ENCODE measurements at places on chromosomes 6 and 20.

DNA sequence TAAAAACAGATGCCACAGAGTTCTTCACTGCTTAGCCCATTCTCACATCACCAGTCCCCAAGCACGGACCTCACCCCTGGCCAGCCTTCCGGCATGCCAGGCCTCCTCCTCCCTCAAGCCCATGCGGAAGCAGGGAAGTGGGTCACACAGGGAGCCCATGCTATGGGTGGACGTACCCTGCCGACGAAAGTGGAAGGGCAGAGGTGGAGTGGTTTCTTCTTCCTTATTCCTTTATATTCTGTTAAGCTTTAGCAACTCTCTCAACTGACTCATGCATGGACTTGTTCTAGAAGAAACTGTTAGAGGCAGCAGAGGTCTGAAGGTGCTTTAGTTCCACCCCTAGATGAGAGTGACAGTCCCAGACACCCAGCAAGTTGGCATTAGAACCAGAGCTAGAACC lies 118.6 kb downstream of the LY86 start:
- no peak for DNase-seq

GRCh38 chr6:83193747-83194566 lies 800 bp downstream of the RWDD2A start:
- DNase-seq, result peak; percentile 46

DNA sequence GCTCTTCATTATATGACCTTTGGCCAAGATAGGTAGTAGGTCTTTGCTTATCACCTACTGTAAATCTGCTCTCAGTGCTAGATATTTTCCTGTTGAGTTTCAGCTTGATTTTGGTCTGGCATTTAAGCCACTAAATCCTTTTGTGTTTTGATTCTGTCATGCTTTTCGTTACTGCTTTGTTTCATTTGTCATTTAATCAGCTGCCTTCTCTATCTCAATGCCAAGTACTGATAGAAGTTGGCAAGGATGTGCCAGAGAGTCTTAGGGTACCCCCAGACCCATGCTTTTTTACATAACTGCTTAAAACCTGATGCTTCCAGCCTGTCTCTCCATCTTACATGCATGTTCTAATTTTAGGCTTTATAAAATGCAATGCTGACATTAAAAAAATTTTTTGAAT lies 300.1 kb upstream of the SASH1 start:
- DNase-seq, result no peak

DNA sequence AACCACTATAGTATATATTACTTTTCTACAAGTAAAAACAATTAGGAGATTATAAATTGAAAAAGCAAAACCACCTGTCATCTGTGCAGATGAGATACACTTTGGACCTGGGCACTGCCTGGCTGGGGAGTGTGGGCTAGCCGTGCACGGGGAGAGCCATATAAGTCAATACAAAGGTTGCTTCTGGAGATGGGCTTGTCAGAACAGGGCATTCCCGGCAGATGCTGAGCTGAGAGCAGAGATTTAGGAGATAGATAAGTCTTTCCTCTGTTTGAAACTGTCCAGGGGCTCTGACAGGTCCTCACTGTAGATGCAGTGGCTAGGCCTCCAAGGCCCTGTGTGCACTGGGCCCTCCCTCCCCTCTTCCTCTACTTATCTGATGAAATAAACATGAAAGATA lies 34.5 kb downstream of the CD164 start:
- DNase-seq, result no peak

DNA sequence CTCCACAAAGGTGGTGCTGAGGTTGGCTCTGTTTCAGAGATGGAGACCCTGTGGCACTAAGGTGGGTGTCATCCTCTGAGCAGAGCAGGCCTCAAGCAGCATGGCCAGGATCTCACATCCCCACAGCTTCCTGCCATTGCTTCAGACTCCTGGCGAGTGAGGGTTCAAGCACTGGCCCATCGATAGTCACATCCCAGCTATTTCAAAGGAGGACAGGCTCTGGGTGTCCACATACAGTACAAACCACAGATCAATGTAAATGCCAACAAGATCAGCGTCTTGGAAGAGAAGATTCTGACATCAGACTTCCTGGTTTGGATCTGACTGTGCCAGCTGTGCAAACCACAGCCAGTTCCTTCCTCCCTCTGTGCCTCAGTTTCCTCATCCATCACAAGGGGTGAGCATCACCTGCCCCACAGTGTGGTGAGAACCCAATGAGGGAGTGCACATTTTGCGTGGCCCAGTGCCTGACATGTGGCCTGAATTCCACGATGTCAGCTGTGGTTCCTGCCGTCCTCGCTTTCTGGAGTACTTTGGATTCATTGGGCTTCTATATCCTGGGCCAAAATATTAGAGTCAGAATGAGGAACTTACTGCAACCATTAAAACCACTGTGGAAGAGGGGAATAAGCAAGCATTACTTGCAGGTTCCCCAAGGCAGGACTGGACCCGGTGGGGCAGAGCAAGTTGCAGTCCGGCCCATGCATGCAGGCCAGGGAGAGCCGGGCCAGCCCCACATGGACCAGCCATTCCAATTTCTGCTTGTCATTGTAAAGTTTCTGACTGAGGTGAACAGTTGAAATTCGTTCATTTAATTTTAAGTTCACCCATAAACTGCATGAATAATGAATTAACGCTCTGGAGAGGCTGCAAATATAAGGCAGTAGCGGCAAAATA lies 236.0 kb downstream of the TTLL2 start:
- peak; percentile 3 for DNase-seq

DNA sequence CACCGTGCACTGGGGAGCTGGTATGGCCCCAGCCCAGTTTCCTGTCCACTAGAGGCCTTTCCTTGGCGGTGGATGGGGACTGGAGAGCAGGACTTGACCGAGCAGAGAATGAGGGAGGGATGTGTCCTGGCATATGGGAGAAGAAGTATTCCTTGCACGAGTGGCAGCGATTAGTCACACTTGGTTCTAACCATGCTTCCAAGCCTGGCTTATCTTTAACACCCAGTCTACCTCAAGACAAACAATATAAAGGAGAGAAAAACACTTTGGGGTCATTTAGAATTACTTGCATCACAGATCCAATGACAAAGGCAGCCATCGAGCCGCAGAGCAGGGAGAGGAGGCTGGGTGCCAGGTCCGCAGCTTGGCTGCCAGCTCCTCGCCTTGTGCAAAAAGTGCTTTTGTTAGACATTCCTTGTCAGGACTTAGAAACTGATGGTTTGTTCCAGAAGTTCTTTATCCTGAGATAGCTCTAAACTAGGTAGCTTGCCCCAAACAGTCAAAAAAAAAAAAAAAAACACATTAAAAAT lies 214.9 kb upstream of the GMDS start:
- DNase-seq, result no peak

GRCh38 chr6:124881898-124882578 lies 80.2 kb upstream of the RNF217 start:
- no peak for DNase-seq

DNA sequence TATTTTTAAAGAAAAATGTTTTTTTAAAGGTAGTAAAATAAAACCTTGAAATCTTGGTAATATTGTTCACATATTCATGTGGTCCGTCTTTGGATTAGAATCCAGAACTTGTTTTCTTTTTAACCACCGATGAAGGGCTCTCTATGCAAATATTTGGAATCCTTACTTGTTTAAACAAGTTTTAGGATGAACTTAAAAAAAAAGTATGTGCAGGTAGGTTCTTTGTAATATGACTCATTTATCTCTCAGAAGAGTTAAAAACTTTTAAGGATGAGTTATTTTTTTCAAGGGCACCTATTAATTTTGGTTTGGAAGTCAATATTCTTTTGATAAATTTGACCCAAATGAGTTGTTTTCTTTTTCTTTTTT lies 8.9 kb downstream of the DSP start:
- DNase-seq, result no peak

GRCh38 chr20:1295276-1295930 lies 29.3 kb downstream of the SNPH start:
- no peak for DNase-seq

GRCh38 chr6:138555421-138555988 lies 56.2 kb upstream of the NHSL1 start:
- no peak for DNase-seq

GRCh38 chr6:111204305-111204704 lies 117.0 kb downstream of the SLC16A10 start:
- DNase-seq, result no peak

DNA sequence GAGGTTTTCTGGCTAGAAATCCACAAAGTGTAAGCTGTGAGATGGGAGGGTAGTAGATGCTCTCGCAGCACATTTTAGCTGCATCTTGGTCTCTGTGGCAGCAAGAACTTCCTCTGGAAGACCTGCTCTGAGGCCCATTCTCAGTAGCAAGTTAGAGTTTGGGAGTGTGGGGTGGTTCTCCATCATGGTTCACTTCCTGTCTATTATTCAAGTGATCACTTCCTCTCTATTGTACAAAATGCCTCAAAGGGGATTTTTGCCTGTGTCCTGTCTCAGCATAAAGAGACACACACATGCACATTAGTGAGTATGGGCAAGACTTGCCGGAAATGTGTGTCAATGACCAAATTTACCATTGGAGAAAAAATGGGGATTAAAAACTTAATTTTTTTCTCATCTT lies 42.5 kb downstream of the LYRM2 start:
- DNase-seq, result peak; percentile 68

GRCh38 chr6:152094992-152095592 lies 287.6 kb downstream of the ESR1 start:
- no peak for DNase-seq

- DNase-seq, result no peak
Measured at GRCh38 chr6:75049308-75049707, 156.5 kb downstream of the COL12A1 start.

GRCh38 chr20:52484438-52484837 lies 292.9 kb upstream of the ZFP64 start:
- DNase-seq, result no peak

GRCh38 chr6:42105709-42106108 lies 36.7 kb downstream of the C6orf132 start:
- DNase-seq, result no peak

DNA sequence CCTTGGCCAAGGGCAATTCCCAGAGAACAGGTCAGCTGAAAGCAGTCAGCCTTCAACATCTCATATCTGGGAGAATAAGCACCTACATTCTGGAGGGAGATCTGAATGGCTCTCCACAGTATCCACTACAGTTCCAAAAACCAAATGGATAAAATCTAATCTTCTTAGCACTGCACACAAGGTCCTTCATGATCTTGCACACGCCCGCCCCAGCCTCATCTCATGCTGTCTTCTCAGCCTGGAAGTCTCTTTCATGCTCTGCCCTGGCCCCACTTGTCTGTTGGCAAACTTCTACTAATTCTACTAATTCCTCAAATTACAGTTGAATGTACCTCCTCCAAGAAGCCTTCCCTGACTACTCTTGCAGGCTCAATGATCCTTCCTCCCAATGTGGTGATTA lies 1.8 kb upstream of the TTBK1 start:
- DNase-seq, result no peak

- DNase-seq, result no peak
Measured at GRCh38 chr6:34657037-34657306, 39.6 kb downstream of the ILRUN start.

DNA sequence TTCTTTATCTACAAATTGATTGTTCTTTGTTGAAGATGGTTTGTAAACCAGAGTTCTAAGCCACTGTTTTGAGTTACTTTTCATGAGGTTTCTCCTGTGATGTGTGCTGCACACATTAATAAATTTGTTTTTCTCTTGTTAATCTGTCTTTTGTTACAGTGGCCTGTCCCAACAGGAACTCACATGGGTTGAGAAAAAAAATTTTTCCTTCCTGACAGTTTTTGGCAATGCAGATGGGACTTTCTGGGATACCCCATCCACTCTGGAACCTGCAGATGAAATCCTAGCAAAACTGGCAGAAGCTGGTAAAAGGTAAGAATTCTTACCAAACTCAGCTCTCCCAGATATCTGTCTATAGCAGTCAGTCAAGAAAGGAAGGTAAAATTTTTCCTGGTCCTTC lies 88.1 kb downstream of the CEP162 start:
- no peak for DNase-seq

GRCh38 chr6:143677891-143678791 lies at the start of gene PHACTR2:
PHACTR2 (plus strand) TSS chr6:143677965; CDS start chr6:143678164, 199 bp downstream.
- peak; percentile 79 for DNase-seq

- DNase-seq, result no peak
Measured at GRCh38 chr6:135168766-135169165, 12.3 kb upstream of the MYB start.
